Tibial artery (tissue), 4 donors: ENCODE measurements at places on chromosomes 2 and 18.

DNA sequence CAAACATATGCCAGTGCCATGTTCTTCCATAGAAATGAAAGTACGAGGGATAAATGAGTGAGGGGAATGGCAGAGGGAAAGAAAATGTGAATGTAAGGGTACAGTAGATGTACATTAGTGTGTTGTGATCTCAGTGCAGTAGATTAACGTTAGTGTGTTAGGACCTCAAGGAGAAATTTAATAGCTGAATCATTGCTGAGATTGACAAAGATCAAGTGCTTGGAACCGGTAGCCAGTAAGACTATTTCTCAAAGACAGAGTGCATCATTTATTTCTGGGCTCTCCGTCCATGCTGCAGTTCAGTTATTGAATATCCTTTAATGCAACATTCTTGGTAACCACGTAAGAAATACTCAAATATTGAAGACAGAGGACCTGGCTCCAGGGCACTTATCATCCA lies 246.0 kb downstream of the PTPRM start:
- no peak for DNase-seq

- DNase-seq = no peak
Observed at GRCh38 chr18:36449451-36449850, 151.9 kb downstream of the FHOD3 start.

GRCh38 chr2:140178234-140178633 lies 1398.0 kb upstream of the NXPH2 start:
- no peak for DNase-seq

- no peak for DNase-seq
Observed at GRCh38 chr2:56801214-56801613, 617.4 kb downstream of the CCDC85A start.

- no peak for DNase-seq
Observed at GRCh38 chr2:145070703-145071102, 550.8 kb upstream of the ZEB2 start.

DNA sequence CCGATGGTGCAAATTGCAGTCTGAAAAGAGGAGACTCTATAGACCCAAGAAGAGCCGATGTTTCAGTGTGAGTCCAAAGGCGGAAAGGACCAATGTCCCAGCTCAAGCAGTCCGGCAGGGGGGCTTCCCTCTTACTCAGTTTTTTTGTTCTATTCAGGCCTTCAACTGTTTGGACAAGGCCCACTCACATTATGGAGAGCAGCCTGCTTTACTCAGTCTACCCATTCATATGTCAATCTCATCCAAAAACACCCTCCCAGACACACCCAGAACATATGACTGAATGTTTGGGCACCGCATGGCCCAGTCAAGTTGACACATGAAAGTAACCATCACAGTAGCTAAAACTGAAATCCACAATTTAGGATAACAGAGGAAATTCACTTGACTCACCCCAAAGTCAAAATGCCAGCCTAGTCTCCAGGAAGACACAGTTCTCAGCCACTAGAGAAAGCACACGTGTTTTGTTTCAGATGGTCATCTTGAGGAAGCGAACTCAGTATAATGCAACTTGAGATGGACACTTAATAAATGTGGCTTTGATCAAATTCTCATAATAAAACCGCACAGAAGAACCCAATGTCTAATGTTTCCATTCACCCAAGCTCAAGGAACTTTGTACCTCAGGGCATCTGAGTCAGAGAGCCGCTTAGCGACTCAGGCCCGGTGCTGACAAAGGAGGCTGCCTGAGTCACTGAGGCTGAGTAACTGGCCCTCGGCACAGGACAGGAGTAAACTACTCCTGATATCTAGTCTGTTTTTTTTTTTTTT lies 2.4 kb downstream of the FHL2 start:
- DNase-seq = peak; percentile 60

GRCh38 chr2:157269922-157270321 lies 12.4 kb downstream of the GALNT5 start:
- DNase-seq = no peak

GRCh38 chr2:95389245-95390119 lies 13.0 kb upstream of the FAHD2A start:
- no peak for DNase-seq

DNA sequence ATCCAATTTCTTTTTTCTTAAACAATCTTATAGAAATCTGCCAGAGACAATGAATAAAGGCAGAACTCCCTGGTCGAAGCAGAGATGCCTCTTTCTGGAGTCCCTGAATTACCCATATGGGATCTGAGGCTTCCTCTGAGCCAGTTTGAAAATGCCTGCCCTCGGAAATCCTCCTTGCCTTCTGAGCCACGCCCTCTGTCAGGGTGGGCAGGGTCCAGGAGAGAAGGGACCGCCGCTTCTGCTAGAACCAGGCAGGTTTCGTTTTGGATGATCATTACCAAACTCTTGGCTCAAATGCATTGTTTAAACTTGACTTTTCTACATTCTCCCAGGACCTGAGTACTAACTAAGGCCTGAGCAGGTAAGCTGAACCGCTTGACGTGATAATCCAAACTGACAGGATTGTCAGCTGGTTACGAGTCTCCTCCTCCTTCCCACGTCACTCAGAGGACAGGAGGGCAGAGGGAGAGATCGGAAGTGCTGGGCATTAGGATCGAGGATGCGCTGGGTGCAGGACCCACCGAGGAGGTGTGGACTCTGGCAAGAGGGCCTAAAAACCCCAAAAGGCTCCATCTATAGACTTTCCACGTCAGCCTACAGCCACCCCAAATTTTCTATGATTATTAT lies 128.4 kb downstream of the KLHL29 start:
- DNase-seq = no peak

DNA sequence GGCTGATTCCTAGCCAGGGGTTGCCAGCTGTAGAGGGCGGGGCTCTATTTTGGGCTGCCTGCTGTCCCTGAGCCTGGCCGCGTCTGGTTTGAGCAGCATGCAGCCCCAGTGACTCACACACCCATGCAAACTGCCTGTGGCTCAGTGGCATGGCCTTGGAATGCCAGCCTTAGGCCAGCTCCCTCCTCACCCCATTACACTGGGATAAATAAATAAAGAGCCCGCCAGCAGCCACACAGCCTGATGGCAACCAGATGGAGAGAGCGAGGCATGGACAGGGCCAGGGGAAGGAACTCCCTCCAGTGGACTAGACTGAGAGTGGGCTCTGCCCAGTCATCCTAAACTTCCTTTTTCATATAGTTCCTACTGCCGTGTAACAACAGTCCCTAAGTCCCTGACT lies 18.3 kb downstream of the NHEJ1 start:
- peak; percentile 82 for DNase-seq

DNA sequence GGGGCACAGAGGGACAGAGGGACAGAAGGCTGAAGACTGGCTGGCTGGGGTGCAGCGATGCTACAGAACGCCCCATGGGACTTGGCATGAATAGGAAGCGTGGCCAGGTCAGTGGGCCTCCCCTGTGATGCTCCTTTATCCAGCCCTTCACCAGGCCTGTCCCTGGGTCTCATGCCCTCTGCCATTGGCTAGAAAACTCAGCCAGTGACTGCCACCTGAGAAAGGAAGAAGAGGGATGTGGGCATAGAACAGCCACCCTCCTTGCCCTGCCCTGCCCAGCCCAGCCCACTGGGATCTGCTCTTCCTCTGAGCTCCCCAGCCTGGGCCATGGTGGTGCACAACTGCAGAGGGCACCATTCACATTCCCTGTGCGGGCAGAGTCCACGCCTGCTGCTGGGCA lies 10.5 kb upstream of the LAPTM4A start:
- DNase-seq = no peak

GRCh38 chr2:10016001-10016801 lies 27.1 kb upstream of the KLF11 start:
- peak; percentile 62 for DNase-seq

DNA sequence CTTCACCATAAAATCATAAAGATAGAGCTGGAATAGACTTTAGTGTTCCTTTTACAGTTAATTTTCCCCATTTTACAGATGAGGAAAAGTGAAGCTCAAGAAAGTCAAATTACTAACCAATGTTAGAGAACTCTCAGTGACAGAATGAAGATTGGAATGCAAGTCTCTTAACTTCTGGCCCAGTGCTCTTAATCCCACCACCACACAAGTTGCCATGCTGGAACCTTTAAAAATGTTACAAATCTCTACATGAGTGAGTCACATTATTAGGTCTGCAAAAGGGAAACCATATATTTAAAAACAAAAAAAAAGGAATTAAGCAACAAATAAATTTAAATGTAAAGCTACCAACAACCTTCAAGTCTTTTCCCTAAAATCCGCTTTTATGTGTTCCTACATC lies 3.5 kb downstream of the NCKAP1 start:
- no peak for DNase-seq

DNA sequence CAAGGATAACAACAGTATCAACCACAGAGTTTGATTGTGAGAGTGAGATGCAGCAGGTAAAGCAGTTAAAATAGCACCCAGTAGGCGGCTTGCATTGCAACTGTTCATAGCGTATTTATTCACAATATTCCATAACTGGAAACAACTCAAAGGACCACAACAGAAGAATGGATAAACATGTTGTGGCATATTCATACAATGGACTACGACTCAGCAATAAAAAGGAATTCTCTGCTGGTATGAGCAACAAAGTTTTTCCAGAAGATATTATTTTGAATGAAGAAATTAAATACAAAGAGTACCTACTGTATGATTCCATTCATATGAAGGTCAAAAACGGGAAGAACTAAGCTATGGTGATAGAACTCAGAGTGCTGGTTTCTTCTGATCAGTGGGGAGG lies 25.2 kb downstream of the GPATCH11 start:
- DNase-seq = no peak

DNA sequence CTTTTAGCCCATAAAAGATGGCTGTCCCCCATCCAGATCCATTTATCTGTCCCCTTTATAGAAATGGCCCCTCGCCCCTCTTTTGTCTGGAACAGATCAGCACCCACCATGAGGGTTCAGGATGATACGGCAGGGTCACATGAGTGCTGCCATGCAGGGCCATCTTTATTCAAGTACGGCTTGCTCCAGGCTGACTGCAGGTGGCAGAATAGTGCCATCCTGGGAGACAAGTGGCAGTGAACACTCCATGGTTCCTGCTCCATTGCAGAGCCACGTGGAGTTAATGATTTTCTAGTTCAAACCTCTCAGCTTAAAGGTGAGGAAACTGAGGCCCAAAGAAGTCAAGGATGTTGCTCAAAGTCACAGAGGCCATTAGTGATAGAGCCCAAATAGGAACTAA lies 180.6 kb downstream of the CLIP4 start:
- DNase-seq = peak; percentile 32

GRCh38 chr2:32384529-32384928 lies 27.7 kb downstream of the BIRC6 start:
- DNase-seq = no peak

- DNase-seq = no peak
Observed at GRCh38 chr2:203623096-203623495, 83.3 kb upstream of the CD28 start.

DNA sequence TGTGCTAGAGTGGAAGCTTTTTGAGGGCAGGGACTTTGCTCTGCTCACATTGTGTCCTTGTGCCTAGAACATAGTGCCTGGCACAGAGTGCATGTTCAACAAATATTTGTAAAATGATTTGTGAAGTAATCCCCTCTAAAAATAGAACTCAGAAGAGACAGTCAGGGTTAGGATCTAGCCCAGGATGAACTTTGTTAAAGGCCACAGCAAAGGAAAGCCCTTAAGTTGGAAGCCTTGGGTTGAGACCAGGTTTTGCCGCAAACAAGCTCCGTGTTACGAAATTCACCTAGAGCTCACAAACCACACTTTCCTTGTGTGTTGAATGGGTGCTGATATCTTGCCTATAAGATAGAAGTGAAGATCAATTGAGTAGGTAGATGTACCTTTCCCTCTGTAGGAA lies 84.2 kb downstream of the SETBP1 start:
- no peak for DNase-seq

- DNase-seq = no peak
Observed at GRCh38 chr18:48623468-48624235, 84.8 kb downstream of the CTIF start.

DNA sequence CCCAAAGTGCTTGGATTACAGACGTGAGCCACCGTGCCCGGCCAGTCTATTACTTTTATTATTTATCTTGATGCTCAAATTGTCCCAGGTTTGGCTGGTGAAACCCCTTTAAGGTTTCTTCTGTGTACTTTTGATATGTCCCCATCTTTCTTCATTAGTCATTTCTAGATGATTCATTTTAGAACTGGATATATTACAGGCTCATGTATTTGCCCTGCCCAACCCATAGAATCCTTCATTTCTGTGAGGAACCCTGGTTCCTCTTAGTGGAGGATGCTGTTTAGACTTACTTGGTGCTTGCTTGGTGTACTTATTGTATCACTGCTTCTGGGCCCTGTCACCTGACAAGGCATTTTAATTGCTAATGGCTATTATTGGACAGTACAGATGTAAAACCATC lies 40.1 kb downstream of the KCMF1 start:
- no peak for DNase-seq

- DNase-seq = no peak
Observed at GRCh38 chr2:174574657-174575056, 22.9 kb downstream of the WIPF1 start.

DNA sequence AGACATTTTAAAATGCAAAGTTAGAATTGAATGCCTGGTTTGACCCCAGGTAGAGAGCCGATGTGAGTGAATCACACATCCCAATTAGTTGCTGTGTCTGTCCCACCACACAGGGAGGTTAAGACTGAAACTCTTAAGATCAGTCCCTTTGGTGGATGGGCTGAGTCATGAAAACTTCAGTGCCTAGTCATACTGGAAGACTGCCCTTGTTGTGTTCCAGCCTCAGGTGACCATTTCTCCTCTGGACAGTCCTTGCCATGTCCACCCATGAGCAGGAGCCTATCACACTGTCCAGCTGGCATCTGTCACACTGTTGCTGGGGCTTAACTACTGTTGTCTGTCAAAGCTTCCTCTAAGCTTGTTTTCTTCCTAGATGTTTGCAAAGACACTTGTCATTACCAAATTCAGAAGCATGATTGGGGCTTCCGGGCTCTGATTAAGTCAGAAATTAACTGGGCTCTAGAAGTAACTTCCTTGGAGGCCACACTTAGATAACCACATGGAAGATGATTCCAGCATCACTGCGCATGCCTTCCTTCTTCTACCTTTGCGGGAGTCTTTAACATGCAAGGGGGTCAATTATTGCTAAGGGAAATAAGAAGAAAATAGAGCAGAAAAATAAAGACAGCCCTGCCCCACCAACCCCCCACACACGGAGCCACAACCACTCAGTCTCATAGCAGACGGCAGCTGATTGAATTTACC lies 21.3 kb downstream of the CYRIA start:
- DNase-seq = no peak

- peak; percentile 62 for DNase-seq
Observed at GRCh38 chr2:28030600-28030999, 140.1 kb downstream of the BABAM2 start.

DNA sequence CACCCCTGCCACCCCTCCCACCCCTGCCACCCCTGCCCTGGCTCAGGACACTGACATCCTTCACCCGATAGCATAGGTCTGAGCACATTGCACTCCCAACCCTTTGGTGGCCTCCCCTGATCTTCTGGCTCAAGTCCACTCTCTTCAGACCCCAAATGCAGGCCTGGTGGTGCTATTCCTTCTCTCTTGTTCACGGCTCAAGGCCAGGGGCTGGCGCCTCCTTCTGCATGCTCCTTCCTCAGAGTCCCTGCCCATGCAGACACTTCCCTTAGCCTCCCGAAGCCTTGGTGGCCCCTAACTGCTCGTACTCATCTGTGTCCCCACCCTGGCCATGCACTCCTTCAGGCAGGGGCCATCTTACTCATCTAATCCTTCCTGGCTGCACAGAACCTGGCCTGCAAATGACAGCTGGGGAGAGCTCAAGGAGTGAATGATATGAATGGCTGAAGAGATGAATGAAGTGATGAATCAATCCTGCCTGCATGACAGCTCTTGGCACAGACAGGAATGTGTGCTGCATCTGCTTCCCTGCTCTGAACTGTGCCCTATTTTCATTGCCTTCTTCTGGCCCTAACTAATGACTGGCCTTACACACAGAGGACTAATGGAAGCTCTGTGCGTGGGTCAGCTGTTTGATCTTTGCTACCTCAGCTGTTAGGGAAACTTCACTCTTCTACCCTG lies 290.8 kb downstream of the DYSF start:
- DNase-seq = no peak
